ENCODE measurements at places on chromosomes 12 and 14.

DNA sequence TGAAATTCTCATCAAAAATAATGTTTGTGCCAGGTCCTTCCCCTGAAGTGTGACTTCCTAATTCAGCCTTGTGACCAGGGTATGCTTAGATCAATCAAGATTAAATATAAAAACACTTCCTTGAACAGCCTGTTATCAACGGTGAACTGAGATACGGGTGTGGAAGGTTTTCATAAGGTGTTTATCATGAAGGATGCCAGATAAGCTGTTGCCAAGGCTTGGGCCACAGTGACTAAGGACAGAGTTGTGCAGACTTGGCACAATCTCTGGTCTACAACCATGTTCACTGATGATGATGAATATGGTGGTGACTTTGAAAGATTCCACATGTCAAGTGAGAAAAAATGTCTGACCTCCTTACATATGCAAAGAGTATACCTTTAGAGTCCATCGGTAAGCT lies 51.3 kb upstream of the LIN7A start:
- DNase-seq = no peak

DNA sequence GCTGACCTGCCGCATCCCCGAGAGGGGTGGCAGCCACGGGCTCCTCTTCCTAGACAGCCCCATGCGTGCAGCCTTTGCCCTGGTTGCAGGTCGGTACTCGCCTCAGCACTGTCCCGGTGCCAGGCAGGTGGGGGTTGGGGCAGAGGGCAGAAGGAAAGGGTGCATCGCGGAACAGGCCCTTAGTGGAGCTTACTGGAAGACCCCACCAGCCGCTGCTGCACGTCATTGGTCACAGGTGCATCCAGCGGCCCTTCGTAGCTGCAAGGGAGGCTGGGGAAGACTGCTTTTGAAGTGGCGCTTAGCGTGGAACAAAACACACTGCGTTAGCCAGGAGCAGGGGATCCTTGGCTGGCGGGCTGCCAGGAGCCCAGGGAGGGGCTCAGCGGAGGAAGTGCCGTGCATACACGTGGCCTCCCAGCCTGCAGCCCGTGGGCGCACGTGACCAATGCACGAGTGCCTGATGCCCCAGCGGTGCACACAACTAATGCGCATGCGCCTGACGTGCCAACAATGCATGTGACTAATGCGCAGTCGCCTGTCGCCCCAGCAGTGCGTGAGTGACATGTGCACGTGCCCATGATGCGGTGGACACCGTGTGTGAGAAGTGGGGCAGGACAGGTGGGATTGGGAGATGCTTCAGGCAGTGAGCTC lies 5.0 kb upstream of the EP400 start:
- DNase-seq = no peak

- DNase-seq = no peak
Observed at GRCh38 chr12:92629349-92630065, 73.3 kb upstream of the PLEKHG7 start.

DNA sequence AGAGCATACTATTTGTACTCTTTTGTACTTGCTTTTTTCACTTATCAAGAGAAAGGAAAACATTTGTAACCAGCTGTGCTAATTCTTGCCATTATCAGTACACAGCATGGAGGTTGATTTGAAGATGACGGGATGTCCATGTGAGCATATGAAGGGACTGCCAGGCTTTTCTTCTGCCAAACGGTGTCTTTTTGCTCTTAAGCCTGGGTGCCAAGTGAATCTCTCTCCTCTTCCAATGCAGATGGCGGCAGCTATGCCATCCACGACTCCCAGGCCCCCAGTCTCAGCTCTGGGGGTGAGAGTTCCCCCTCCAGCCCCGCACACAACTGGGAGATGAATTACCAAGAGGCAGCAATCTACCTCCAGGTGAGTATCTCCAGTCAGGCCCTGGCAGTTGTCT lies 38.9 kb downstream of the TPCN1 start:
- DNase-seq = no peak

GRCh38 chr12:121634836-121635235 lies 8.5 kb downstream of the ORAI1 start:
- no peak for DNase-seq
